ENCODE measurements at places on chromosomes 2 and 18. TPM values are rescaled to one million over a fixed set of nuclear protein-coding genes. Genes with fewer than 3 reads are reported as not detected.
A peak's percentile ranks its signal among the peaks of the same experiment; 100 is the strongest.

Gene WDSUB1
- 7.1 TPM for total RNA-seq

Gene MSTN
- total RNA-seq: 0.13 TPM

Gene RNF103
- total RNA-seq: 24.4 TPM

Gene CCDC68
- total RNA-seq: 0.26 TPM

Gene PHOSPHO2
- 2.5 TPM for total RNA-seq

Gene INPP5D
- 29.4 TPM for total RNA-seq

Gene ANKRD30BL
- not detected for total RNA-seq

DNA sequence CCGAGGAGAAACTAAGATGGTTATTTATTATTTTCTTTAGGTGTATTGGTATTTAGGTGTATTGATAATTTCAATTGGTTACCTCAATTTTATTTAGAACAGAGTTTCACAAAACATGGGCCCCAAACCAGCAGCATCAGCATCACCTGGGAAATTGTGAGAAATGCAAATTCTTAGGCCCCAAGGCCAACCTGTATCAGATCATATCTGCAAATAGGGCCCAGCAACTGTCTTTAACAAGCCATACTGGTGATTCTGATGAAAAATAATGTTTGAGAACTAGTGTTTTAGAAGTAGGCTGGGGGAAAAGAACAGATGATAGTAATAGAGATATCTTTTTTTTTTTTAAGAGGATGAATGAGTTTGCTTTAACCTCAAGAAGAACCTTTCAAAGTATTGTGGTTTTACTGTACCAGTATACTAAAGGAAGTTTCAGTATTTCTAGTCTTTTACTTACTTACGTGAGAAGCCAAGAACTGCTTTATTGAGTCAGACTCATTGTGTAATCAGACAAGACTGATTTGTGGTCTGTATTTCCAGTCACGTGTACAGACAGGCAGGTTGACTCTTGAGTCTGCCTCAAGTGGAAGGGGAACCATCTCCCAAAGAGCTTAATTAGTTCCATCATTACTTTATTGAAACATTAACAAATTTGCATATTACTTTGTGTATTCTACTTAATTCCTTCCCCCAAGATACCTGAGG lies 60.4 kb upstream of the GAREM1 start:
- no peak for DNase-seq

DNA sequence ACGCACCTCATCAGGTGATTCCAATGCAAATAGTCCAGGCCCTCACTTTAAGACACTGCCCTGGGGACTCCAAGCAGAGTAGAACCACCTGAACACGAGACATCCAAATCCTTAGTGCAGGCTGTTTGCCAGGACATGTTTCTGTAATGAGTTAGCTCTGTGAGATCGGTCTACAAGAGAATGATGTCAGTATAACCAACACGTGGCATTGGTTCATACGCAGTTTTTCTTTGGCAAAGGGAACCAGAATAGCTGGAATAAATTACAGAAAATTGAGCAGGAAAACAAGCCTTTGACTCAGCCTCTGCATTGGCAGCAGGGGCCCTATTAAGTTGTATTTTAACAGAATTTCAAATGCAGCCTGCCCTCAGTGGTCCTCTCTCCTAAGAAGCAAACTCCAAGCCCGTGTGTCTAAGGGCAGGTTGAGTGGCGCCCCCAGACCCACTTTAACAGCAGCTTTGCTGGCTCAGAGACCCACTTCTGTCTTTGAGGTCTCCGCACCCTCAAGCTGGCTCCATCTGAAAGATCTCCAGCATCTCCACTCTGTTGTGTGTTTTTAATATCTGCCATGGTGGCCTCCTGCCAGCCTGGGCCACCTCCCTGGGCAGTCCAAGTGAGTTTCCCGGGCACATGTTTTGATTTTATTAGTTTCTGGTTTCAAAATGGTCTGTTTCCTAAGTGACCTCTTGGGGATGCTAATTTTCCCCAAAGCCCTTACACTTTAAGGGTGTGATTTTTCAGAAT lies 61.3 kb downstream of the ALPK2 start:
- DNase-seq: no peak

- peak; percentile 76 for DNase-seq
These were observed 149.1 kb downstream of the RHBDD1 start for GRCh38 chr2:226984750-226985582.

DNA sequence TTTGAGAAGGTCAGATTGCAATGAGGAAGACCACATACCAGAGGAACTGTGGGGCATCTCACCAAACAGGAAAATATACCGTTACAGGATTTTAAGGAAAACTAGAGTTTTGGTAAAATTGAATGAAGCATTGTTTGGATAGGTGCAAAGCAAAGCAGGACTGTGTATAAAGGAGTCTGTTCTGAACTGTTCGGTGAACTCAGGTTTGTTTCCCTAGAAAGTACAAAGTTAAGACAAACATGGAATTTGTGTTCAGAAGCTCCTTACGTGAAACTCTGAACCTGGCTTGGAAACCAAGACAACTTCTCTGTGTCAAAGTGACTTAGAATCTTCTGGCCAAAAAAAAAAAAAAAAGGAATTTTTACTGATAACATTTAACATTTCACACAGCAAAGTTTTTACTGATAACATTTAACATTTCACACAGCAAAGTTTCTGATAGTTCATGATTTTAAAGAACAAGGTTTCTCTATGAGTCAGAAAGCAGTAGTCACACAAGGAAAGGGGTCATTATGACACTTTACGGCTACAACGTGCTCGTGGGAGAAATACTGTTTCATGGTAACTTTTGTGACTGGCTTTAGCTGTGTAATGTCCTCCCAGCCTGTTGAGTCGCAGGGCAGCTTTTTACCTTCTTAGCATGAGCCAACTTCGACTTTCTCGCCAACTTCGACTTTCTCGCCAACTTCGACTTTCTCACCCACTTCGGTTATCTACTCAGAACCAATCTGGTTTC lies 21.2 kb upstream of the TET3 start:
- no peak for DNase-seq

GRCh38 chr2:205727174-205727573 lies 44.9 kb downstream of the NRP2 start:
- DNase-seq: no peak

- no peak for DNase-seq
These were observed 103.9 kb downstream of the TTC32 start for GRCh38 chr2:19797871-19798270.

DNA sequence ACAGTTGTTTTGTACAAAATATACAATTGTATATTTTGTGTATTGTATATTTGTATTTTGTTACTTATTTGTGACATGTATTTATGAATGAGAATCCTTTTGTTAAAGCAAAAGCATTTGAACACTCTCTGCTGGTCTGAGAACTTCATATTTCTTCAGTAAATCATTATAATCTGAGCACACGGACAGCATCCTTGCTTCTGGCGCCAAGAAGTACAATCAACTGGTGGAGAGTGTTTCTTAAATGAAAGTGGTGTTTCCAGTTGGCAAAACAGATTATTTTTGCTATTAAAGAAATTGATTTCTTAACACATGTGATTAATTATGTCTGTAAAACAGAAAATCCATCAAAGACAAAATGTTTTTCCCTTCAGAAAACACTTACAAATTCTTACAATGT lies 95.1 kb upstream of the COPS8 start:
- no peak for DNase-seq

GRCh38 chr2:118811514-118812115 lies 35.8 kb downstream of the EN1 start:
- no peak for DNase-seq

GRCh38 chr2:197280015-197280702 lies 30.4 kb downstream of the ANKRD44 start:
- no peak for DNase-seq

DNA sequence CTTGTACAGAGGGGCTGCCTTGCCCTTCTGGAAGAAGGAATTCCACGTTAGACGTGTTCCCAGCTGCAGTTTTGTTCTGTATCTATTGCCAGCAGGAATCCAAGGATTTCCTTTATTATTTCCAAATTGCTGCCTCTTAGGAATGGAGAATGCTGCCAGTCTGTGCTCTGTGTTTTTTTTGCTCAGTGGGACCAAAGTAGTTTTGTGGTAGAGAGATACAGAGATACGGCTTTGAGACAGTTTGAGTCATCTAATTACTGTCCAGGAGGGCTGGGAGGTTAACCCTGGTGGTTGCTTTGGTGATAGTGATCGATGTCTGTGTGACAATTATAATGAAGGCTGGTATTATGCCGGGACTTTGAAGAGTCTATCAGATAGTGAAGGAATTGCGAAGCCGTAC lies 26.3 kb downstream of the ASAP2 start:
- no peak for DNase-seq

GRCh38 chr2:55134316-55134706 lies 84.1 kb upstream of the RTN4 start:
- DNase-seq: no peak

DNA sequence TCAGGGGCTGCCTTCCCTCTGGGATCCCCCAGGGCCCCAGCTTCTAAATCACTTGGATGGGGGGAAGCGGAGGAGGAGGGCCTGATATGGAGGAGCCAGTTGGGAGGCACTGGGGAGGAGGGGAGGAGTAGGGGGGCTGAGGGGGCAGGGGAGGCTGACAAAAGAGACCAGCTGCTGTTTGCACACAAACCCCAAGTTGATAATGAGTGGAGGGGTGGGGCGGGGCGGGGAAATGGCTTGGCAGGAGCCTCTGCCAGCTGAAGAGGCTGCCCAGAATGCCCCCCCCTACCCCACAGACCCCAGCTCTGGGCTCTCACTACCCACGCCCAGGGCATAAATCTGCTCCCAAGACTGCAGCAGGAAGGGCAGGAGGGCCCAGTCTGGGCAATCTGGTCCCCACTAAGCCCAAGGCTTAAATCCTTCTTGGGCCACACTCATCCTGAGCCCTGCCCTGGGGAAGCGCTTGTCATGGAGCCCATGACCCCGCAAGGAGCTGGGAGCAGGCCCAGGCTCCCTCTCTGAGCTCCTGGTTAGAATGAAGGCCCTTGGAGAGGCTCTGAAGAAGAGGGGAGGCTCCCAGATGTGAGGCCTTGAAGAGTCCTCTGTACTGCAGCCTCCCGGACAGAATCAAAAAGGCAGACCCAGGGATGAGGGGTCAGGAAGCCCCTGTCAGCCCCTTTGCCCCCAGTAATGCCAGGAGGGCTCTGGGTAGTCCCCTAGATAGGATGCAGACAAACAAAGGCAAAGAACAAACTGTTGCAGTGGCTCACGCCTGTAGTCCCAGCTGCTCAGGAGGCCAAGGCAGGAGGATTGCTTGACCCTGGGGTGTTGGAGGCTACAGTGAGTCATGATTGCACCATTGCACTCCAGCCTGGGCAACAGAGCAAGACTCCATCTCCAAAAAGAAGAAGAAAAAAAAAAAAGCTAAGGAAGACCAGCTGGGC lies 24.8 kb upstream of the PTMA start:
- no peak for DNase-seq

DNA sequence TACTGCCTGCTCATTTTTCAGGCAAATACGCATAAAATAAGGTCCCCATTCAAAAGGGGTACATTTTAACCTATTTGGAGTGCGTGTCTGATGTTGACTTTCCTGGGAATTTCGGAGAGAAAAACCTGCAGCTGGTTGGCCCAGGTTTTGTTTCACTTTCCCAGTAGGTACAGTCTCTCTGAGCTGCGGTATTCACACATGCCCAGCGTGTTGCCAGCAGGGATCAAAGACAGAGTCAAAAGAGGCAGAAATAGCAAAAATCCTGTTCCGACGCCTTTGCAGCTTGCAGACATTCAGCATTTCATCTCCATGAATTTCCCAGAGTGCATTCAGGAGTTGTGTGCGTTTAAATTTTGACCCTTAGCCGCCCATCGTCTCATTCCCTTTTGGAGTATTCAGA lies 855.4 kb upstream of the CELF4 start:
- no peak for DNase-seq

DNA sequence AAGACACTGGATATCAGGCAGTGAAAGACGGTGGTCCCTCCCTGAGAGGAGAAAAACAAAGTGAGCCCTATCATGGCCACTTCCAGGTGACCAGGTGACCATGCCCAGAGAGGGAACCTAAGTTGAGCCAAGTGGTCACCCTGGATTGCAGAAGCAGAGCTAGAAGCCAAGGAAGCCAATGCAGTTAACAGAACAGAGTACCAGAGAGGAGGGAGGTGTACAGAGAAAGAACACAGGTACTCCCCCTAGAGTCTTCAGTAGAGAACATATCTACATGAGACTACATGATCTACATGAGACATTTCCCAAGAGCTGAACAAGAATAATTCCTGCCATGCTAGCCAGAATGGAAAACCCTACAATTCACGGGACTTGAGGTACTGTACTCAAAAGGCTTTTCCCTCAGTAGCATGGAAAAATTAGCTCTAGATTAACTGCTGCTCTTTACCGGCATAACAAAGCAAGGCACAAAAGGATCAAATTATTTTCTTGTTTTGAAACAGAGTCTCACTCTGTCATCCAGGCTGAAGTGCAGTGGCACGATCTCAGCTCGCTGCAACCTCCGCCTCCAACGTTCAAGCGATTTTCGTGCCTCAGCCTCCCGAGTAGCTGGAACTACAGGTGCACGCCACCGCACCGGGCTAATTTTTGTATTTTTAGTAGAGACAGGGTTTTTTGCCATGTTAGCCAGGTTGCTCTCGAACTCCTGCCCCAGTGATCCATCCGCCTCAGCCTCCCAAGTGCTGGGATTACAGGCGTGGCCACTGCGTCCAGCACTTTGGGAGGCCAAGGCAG lies 23.5 kb downstream of the ROCK2 start:
- DNase-seq: no peak

DNA sequence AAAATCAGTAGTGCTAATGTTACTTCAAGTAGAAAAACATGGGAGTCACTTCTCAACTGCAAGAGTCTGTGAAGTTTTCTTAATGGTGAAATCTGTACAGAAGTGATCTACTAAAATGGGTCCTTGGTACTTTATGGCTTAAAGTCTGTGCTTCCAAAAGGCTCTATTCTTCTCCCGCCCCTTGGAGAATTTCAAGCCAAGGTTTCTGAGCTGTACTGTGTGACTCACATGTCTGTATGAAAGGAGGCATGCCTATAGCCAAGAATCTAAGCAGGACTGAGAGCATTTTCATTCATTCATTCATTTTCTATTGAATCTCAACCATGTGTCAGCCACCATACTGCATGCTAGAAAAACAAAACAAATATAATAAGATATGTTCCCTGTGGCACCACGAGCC lies 19.8 kb upstream of the DDX18 start:
- DNase-seq: no peak

All from dermis microvascular lymphatic vessel endothelial cell (primary cell).